ENCODE measurements at places on chromosomes 5 and 9.

DNA sequence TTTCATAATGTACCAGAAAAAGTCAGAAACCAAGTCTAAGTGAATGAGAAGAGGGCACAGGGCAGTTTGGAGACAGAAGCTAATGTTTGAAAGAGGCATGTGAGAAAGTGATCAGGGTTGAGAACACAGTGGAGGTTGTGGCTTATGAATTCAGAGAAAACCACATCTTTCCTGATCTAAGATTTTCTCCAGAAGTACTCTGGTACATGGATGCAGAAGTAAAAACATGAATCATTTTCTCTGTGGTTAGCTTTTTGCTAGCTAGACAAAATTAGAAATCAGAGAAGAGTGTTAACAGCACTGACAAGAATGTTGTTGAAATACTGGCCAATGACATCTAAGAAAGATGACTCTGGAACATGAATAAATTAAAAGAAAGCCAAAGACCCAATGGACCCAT, 541.1 kb downstream of the DNAH5 start:
- no peak for DNase-seq

- DNase-seq = no peak
Measured at GRCh38 chr9:84780385-84780784, 110.9 kb downstream of the NTRK2 start.

DNA sequence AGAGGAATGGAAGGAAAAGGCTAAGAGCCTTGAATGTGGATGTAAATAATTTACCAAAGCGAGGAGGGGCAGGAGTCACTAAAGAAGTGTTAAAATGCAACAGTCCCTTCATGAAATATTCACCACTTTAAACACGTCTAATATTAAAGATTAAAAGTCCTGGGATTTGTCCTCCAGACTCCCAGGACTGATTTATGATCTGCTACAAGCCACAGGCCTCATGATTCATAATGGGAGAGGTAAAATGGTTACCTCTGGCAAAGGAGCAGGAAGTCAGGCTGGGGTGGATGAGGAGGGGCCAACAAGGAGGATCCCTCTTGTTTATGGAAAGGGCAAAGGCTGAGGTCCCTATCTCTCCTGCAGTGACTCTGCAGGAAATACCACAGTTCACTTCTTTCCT, 292.4 kb downstream of the TRIM32 start:
- no peak for DNase-seq

DNA sequence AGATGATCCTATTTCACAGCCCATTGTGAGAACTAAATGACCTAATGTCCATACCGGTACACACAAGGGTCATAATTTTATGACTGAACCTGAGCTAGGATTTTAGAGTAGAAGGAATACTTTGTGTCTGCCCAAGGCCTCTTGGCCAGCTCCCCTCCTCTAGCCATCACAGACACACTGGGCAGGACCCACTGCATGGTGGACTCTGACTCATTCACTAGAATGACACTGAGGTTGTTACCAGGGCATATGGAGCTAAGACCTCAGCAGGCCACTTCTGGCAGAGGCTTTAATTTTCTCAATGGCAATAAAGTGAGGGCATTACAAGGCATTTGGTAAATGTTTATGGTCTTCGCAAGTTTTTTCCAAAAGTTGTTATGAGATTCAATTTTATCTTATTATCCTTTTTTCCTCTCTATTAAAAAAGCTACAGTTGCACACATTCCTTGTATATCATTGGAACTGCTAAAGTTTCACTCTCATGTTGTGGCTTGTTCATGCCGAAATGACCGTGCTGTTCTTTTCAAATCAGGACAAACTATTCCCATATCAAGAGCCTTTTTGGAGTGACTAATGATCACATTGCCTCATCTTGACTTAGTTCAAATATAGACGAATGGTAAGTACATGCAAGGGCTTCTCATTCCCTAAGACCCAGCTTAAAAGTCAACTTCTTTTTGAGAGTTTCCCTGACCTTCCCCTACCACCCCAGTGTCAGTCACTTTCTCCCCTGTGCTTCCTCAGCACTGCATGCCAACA, 595.7 kb downstream of the ACTL7B start:
- DNase-seq = no peak

DNA sequence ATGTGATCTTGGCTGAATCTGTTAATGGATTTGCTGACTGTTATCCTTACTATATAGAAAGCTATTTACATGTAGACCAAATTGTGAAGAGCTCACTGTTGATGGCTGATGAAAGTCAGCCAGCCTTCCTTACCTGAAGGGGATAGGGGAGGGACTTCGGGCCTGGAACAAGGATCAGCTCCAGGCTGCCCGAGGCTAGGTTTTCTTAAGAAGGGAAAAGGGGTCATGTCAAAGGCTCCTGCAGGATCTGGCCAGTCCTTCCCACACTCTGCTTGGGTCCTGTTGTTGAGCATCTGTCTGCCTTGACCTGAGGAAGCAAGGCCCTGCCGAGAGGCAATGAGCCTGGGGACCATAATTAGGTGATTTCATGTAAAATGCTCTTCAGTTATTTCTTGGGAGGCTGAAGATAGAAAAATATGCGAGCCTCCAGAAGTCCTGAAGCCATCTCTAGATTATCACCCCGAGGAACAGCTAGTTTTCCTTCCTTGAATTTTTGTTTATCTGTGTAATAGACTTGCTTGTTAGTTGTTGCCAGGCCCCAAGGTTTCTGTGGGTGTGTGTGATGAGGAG, 261.4 kb downstream of the PDZD2 start:
- no peak for DNase-seq

- DNase-seq = no peak
Measured at GRCh38 chr5:138370537-138370936, 18.1 kb downstream of the KDM3B start.

DNA sequence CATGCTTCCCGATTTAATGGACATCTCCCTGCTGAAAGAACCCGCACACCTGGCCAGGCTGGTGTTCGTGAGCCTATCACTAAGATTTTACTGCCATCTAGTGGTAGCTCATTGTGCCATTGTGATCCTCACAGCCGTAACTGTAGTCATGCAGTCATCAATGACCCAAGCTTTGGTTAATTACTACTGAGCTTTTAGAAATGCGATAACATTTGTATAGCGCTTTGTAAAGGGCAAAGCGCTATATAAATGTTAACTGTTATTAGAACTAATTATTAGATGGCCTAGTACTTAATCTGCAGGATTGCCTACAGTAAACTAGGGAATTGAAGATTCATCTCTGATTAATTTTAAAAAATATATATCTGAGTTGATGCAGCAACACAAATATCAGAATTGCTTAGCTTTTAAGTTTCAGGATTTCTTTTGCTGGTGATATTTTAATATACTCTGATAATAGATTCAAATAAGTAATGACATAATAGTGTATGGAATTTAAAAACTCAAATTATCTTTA, 90.2 kb downstream of the HACD4 start:
- DNase-seq = peak; percentile 6

GRCh38 chr9:130820135-130820738, 14.8 kb upstream of the ABL1 start:
- DNase-seq = no peak

DNA sequence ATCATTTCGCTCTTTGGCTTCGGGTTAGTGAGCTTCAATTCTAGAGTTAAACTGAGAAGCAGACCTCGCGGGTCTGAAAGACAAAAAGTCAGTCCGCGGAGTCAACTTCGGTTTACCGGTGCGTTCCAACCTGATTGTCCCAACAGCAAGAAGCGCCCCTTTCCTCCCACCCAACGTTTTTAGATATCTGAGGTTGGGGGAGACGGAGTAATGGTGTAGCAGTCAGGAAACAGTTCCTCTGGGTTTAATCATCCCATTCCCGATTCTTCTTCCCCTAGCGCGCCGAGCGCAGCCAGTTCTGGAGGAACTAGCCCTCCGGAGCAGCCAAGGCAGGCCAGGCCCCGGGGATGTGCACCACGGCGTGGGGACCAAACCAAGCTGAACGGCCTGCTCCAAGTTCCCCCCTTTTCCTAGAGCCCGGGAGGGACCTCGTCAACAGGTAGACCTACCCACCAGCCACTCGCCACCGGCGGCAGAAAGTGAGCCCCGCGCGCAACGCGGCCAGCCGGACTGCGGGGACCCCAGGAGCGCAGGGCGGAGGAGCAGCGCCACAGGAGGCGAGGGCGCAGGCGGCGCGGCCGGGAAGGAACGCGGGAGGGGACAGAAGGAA, 622 bp upstream of the ISL1 start:
- no peak for DNase-seq

DNA sequence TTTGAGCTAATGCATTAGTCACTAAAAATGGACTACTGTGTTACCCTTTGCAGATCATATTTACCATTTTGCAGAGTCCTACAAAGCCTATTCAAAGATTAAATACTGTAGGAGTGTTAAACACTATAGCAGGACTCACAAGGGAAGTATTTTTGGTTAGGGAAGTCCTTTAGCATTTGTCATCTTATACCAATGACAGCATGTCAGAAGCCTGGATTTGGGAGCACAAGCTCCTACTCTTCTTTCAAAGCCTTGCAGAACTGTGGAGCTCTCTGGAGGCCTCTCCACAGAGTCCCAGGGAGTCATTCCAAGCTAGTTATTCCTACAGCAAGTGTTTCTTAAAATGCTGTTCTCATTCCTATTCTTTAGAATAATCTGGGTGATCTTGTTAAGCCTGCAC, 288.8 kb downstream of the PIK3R1 start:
- DNase-seq = no peak

DNA sequence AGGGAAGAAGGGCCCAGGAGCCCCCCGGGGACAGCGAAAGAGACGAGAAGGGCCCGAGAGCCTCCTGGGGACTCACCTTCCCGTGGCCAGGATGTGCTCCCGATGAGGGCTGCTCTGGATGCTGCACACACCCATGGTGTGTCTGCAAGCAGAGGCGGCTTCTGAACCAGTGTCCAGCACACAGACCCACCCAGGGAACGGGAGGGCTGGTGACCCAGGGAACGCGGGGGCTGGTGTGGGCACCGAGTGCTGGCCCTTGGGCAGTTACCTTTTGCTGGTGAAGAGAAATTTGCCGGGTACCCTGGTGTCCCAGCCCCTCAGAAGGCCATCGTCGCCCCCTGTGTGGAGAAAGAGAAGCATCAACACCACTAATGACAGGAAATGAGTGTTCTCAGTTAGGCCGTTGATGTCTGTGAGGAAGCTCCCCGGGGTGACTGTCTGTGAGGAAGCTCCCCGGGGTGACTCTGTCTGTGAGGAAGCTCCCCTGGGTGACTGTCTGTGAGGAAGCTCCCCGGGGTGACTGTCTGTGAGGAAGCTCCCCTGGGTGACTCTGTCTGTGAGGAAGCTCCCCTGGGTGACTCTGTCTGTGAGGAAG, 13.2 kb downstream of the MRPL41 start:
- no peak for DNase-seq

- DNase-seq = no peak
Measured at GRCh38 chr9:34179213-34180136, 632 bp downstream of the UBAP1 start.

- DNase-seq = no peak
Measured at GRCh38 chr5:1386274-1386717, 41.4 kb upstream of the CLPTM1L start.

DNA sequence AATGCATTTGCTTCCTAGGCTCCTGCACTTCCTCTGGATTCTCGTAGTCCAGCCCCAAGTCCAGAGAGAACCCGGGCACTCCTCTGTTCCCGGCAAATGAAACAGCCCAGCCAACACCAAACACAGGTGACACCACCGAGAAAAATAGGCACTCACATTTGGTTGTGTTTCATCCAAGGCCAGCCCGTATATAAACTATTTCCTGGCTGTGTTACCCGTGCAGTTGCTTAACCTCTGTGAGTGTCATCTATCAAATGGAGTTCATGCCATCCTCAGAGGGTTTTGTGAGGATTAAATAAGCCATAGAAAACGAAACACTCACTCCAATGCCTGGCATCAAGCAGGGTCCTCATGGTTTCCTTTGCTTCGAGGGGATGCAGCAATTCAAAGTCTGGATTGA, 115.2 kb downstream of the BOD1 start:
- DNase-seq = no peak

DNA sequence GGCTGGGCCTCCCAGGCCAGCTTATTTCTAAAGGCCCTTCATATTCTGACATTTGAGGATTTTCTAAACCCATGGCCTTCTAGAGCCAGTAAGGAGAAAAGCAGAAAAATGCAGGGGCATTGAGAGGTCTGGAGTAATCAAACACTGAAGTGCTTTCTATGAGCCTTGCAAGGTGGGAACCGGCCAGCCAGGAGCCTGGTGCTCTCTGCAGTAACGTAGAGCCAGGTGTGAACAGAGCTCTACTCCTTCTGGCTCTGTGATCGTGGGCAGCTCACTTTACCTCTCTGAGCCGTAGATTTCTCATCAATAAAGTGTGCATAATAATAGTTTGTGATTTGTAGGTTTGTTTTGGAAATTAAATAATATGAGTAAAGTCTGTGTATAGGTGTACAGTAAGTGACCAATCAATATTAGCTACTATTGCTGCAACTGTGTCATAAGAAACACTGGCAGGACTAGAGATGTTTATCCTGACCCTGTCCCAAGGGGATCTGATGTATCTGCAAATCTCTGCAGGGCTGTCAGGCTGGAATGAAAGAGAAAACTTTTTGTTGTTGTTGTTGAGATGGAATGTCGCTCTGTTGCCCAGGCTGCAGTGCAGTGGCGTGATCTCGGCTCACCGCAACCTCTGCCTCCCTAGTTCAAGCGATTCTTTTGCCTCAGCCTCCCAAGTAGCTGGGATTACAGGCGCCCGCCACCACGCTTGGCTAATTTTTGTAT, 2.7 kb downstream of the SYNPO start:
- DNase-seq = no peak

GRCh38 chr5:143314099-143314498, 89.4 kb downstream of the NR3C1 start:
- no peak for DNase-seq

- no peak for DNase-seq
Measured at GRCh38 chr9:137027369-137028262, at the start of gene ABCA2. ABCA2 (minus strand) TSS chr9:137028237; CDS start chr9:137028140, 97 bp downstream.

GRCh38 chr5:6820851-6821479, 107.7 kb downstream of the TENT4A start:
- peak; percentile 42 for DNase-seq

DNA sequence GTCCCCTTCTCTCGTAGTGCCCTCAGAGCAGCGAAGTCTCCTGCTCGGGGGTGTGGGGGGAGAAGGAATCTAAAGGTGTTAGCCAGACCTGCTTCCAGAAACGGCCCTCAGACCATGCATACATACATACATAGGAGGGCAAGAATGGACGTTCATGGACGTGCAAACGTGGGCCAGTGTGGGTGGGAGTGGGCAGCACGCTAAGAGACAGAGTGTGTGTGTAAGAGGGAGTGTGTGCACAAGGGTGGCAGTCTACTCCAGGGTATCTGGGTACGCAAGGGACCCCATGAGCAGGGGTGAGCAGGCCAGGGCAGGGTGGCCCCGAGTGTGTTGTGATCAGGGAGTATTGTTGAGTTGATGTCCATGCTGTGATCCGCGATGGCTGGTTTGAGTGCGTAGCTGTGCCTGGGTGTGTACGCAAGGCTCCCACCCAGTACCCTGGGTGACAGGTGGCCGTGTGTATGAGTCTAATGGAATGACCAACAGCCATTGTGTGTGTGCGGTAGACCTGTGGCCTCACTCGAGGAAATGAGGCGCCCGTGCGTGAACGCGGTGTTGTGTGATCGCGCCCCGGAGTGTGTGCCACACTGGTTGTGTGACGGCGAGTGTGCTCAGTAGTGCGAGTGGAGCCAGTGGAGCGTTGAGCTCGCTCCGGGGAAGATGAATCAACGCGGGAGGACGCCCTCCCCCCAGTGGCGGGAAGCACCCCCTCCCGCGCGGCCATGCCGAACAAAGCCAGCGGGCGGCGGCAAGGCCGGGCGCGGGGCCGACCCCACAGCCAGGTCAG, 826 bp downstream of the GPRIN1 start:
- no peak for DNase-seq

Measured in stimulated activated CD4-positive, alpha-beta T cell treated with anti-CD3 and anti-CD28 coated beads, TNF-alpha, amount 100 ng/mL, for 24 hours (primary cell).